ENCODE measurements at places on chromosomes 6 and 20.
A peak's percentile ranks its signal among the peaks of the same experiment; 100 is the strongest.

DNA sequence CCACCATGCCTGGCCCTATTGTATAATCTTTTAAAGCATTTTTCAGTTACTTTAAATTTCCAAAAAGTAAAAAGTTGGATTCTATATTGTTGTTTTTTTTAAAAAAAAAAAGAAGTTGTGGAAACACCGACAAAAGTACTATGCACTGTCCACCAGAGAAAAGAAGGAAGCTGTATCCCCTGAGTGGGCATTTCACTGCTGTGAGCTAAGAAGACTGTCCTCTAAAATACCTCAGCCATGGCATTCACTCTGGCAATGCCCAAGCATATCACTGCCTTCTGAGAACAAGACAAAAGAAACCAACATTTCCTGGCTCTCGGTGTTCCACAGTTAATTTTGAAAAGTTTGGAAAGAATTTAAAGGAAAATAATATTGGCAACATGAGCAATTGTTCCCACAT, 117.8 kb downstream of the IPCEF1 start:
- DNase-seq, result no peak

DNA sequence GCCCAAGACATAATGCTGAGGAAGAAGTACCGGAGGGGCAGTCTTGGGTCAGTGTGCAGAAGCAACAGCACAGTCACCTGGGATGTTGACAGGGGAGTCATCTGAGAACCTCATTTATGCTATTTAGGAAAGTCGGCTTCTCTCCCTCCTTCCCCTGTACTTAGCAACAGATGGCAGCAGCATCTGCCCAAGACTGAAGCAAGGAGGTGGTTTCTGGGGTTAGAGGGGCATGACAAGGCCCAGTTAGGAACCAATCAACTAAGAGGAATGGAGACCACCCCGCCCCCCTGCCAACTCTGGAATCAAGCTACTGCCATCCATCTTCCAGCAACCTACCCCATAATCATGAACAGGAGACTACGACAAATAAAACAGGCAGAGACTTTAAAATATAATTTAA, 21.7 kb downstream of the RIPK1 start:
- DNase-seq, result no peak

DNA sequence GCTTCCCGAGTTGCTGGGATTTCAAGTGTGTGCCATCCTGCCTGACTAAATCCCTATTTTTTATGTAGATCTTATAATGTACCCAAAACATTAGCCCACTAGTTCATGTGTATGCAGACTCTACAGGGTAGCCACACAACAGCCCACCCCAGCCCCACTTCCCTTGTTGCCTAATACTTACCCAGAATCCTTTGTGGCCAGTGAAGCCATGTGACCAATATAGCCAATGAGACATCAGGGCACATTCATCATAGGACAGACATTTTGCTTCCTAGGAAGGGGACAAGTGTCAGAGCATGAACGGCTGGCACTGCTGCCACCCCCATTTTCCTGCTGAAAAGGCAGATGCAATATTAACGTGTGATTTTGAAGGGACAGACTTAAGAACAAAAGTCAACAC, 36.0 kb upstream of the TCP11 start:
- DNase-seq, result no peak

GRCh38 chr20:4666001-4666479, 55.7 kb upstream of the PRND start:
- peak; percentile 40 for DNase-seq

DNA sequence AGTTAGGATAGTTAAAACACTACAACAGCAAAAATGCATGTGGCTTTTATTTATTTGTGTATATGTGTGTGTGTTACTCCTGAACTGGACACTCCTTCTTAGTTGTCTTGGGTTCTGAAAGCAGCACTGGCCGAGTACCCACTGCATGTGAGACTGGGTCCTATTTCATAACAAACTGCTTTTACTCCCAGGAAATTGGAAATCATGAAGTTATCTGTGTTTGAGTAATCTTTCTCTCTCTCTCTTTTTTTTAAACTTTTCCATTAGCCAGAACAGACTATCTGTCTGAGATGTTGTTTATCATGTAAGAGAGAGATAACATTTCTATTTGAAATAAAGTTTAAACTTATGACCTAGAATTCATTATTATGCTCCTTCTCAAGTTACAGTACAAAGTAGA, 110.4 kb downstream of the LIN28B start:
- DNase-seq, result no peak

DNA sequence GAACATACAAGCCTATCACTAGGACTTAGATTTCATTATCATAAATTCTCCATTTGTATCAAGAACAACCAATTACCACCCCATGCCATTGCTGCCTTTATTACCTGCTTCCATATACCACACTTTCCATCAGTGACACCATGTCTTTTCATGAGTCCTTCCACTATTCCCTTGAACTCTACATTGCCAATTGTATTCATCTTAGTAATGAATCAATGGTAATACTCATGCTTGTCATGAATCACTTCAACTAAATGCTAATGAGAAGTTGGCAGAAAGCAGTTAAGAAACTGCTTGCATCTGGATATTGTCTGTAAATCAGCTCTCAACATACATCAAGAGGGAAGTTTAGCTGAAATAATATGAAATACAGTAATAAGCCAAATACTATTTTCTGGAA, 61.2 kb upstream of the RNF217 start:
- DNase-seq, result no peak

- no peak for DNase-seq
Measured at GRCh38 chr6:39171489-39172376, 56.7 kb upstream of the SAYSD1 start.

GRCh38 chr20:49386848-49387580, 95.5 kb downstream of the KCNB1 start:
- DNase-seq, result no peak

- no peak for DNase-seq
Measured at GRCh38 chr6:118660218-118660569, 8.8 kb upstream of the CEP85L start.

GRCh38 chr6:5068153-5068751, 16.9 kb upstream of the PPP1R3G start:
- no peak for DNase-seq

DNA sequence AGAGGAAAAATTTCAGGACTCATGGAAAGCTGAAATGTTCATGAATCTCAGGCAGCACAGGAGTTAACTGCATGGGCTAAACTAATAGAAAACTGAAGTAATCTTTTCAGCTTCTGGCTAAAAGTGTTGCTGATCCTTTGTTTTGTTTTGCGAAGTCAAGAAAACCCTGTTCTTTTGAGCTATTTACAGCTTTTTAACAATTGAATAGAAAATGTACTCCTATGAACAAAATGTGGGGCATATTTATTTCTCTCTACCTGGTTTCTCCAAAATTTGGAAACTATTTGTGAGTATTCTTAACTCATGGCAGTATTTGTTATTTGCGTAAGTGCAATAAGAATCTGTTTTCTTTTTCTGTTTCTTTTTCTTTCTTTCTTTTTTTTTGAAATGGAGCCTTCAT, 818.8 kb upstream of the CITED2 start:
- no peak for DNase-seq

DNA sequence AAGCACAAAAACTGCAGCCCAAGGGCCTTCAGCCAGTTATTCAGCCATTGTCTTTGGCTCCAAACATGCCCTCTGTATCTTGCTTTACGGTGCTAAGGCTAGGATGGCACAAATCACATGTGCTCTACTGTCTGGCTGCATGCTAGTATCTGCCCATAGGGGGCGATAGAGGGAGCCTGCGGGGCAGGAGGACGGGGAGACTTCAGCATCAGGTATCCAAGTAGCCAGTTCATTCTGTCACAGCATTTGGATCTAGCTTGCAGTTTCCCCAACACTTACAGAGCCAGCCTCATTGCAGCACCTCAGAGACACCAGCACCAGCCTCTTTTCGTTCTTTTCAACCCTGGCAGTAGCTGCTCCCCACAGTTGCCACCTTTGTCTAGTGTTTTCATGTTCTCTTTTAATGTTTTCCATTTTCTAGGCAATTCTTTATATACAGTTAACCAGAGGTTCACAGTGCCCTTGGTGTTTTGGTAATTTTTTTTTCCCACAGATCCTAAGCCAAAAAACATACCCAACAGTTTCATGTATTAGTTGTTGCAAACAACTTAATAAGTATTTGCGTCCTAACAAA, 705.9 kb downstream of the PTPRT start:
- no peak for DNase-seq

GRCh38 chr20:48731536-48731935, 96.3 kb downstream of the PREX1 start:
- DNase-seq, result no peak

- DNase-seq, result no peak
Measured at GRCh38 chr20:52652271-52652670, 319.9 kb upstream of the TSHZ2 start.
